Vagina (tissue), 2 donors: ENCODE measurements at places on chromosomes 5 and 9.

DNA sequence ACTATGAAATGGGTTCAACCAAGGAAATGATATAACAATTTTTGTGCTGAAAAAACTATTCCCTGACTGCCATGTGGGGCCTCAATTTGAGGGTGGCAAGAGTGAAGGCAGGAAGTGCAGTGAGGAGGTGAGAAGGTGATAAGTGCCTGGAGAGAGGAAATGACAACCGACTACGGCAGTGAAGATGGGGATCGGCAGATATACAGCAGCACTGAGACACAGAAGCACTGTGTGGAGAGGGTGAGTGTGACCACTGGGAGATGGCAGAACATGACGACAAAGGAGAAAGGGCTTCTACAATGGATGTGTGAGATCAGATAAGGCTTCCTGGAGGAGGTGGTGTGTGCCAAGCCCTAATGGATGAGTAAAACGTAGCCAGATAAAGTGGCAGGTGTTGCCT lies 271.8 kb downstream of the TRIM32 start:
- no peak for DNase-seq

DNA sequence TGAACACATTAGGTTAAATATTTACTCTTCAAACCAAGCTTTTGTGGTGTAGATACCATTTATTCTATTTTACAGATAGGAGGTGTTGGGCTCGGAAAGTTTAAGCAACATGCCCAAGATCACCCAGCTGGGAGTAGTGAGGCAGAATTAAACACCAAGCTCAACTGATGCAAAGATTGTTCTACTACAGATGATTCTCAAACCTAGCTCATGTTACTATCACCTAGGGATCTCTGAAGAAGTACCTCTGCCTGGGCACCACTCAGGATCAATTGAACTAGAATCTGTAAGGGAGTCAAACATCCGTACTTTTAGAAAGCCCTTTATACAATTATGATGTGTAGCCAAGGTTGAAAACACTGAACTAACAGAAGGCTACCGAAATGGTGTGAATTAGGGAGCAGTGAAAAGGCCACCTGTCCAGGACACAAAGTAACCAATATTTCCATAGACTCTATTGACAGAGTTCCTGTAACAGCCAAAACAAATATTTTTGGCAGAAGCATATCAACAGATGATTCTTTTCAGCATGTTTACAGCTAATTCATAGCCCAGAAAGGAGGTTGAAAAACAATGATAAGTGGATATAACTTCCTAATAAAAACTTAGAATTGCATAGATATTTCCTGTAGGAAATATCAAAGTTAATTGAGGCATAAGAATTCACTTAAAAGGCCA lies 158.5 kb upstream of the PTGER4 start:
- no peak for DNase-seq

- no peak for DNase-seq
Measured at GRCh38 chr5:36607114-36607571, 737 bp downstream of the SLC1A3 start.

DNA sequence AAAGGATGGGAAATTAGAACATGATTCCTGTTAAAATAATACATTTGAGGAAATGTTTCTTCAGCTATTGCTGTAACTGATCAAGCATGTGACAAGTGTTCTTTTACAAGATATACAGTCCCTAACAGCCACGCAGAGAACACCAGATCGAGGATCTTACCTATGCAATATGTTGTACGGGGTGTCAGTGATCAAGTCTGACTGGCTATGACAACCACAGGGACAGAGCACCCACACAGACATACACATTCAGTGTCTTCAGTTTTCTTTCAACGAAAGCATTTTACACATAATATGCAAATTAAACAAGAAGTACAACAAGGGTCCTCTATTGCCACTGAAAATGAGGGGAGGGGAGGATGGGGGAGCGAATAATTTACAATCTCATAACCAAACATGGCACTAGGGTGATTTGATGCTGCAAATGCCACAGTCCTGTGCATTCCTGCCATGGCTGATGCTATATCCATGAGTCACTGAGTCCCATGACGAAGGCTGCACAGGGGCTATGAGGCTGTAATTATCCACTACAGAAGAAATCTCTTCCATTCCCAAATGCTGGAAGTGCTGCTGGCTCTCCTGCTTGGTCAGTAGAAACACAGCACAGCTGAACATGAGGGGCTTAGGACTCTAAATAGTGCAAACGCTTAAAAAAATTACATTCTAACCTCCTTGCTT lies 118.2 kb downstream of the KLHL3 start:
- no peak for DNase-seq

DNA sequence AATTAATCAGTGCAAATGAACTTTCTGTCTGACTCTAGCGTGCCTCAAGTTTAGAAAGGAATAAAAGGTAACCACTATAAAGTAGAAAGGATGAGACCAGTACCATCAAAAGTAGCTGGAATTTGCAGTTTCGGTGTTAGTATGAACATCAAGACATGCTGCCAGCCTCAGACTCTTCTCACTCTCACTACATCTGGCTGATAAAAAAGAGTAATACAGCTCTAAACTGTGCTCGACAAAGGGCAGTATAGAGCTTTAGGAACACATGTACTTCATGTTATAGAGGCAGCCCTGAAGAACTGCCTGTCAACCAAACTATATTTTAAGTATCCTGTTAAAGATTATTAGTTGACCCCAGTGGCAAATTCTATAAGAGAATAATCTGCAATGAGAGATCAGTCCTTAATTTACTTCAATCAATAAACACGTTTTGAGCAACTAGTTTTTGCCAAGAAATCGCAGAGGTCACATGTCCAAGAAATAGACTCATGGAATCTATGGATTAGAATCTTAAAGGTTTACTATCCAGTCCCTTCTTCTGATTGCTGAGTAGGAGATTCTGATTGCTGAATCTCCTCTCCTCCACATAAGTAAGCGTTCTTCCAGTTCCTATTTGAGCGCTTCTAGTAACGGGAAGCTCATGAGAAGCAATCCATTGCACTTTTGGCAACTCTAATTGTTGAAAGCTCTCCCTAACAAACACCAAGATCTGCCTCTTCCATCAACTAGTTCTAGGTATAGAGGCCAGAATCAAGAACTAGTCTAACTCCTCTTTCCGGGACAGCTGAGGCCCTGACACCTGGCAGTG lies 941 bp downstream of the XPA start:
- no peak for DNase-seq

- no peak for DNase-seq
Measured at GRCh38 chr5:111747337-111747736, 9.7 kb downstream of the NREP start.

DNA sequence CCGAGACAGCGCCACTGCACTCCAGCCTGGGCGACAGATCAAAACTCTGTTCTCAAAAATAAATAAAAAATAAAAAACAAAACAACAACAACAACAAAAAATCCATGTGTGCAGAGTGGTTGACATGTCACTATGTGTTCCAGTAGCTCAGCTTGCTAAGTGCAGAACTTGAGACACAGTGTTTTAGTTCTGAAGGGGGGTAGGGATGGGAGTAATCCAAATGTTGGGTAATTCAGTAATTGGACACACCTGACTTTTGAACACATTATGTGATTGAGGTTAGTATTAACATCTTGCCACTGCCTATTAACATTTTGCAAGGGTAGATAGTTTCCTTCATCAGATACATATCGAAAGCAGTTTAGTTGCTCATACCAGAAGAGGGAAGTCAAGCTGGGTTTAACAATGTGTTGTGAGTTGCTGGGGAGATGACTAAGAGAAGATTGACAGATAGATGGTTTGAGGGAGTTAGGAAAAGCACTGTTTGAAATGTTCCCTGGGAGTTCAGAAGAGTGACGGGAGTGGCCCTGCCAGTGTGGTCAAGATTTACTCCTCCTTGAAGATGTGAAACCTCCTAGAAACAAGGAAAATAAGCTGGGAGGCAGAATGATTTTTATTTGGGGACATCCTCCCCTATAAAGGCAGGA lies 928 bp downstream of the HACD4 start:
- no peak for DNase-seq

- DNase-seq, result no peak
Measured at GRCh38 chr5:62316176-62316502, 10.1 kb downstream of the KIF2A start.

DNA sequence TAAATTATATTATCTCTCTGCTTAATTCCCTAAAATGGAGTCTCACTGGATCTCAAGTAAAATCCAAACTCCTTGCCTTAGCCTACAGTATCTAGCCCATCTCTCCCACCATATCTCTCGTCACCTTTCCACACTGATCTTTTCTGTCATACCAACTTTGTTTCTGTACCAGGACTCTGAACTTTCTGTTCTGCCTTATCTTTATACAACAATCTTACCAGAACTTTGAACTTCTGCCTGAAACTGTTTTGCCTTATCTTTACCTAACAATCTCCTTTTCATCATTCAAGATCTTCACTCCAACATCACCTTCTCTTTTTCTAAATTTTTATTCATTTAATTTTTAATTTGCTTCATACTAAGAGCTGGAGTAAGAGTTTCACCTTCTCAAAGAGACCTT lies 139.0 kb downstream of the CPLANE1 start:
- DNase-seq, result no peak
